ENCODE measurements at places on chromosomes 6 and 20.

DNA sequence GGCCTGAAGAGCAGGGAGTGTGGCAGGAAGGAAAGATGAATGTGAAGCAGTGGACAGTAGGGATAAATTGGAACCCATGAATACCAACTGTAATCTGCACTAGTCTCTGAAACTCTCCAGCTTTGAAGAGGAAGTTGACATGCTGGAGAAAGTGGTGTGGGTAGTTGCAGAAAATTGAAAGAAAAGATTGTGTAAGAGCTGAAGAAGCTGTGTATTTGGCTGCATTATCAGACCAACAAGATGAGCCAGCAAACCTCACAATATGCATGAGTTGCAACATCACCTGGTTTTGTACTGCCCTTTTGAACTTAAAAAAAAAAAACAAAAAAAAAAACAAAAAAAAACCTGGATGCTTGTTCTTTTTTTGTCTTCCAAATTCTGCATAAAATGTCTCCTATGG is 921.9 kb upstream of the EYS start:
- DNase-seq, result no peak

- no peak for DNase-seq
Observed at GRCh38 chr20:32623667-32624157, 38.6 kb upstream of the NOL4L start.

- DNase-seq, result no peak
Observed at GRCh38 chr20:53865901-53866793, 204.2 kb downstream of the BCAS1 start.

- no peak for DNase-seq
Observed at GRCh38 chr6:80872951-80873308, 766.5 kb downstream of the BCKDHB start.

DNA sequence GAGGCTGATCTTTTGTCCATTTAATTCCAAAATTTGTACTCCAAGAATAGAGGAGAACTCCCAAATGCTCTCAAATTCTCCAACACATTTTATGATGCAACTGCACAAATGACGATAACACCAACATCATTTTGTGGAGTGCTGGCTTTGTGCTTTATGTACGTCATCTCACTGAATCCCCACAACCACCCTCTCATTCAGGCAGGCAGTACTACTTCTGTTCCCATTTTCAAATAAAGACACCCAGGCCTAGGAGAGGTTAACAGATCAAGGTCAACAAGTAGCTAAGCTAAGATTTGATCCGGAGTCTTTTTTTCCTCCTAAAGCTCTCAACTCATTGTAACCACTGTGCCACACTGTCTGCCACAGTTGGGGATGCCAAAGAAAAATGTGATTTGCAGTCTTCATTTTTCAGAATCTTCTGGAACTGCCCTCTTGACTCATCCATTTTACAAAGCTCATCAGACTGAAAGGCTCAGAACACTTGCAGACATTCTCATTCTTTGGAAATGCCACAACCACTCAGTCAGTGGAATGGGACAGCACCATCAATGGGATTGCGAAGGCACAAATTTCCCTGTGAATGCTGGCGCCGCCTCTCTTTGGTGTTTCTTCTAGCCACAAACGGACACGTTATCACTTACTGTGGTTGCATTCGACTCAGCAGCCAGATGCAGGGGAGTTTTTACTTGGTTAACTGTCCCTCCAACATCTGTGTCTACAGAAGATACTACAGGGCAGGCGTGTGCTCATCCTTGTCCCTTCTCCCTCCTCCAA is 184.4 kb downstream of the GJA10 start:
- no peak for DNase-seq

GRCh38 chr20:1900321-1900801 is 5.2 kb downstream of the SIRPA start:
- DNase-seq, result no peak

DNA sequence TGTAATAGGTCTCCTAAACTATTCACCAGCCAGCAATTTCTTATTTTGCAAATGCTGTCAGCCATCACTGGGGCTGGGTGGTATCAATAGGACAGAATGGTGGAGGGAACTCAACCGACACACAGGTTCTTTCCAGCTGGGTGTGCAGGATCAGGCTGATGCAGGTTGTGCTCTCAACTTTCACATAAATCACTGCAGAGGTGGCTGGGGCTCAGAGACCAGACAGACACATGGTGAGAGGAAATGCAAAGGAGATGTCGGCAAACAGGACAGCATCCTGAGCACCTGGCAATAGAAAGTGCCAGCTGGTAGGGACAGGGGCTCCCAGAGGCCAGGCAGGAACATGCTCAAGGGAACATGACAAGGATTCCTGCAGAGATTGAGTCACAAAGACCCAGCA is 254.9 kb downstream of the SOD2 start:
- no peak for DNase-seq

DNA sequence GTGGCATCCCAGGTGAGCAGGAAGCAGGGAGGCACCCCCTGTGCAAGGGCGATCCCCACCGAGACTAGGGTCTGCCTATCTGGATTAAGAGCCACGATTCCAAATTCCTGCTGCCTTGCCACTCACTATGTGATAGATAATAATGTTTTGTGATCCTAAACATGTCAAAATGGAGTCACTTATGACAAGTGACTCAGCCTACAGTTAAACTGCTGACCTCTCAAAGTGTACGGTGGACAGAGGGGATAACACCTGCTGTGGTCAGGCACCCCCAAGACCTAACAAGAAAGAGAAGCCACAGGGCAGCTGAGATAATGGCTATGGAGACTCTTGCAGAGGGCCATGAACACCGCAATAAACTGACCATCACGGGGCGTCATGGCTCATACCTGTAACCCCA is 16.0 kb upstream of the SNTA1 start:
- DNase-seq, result no peak

DNA sequence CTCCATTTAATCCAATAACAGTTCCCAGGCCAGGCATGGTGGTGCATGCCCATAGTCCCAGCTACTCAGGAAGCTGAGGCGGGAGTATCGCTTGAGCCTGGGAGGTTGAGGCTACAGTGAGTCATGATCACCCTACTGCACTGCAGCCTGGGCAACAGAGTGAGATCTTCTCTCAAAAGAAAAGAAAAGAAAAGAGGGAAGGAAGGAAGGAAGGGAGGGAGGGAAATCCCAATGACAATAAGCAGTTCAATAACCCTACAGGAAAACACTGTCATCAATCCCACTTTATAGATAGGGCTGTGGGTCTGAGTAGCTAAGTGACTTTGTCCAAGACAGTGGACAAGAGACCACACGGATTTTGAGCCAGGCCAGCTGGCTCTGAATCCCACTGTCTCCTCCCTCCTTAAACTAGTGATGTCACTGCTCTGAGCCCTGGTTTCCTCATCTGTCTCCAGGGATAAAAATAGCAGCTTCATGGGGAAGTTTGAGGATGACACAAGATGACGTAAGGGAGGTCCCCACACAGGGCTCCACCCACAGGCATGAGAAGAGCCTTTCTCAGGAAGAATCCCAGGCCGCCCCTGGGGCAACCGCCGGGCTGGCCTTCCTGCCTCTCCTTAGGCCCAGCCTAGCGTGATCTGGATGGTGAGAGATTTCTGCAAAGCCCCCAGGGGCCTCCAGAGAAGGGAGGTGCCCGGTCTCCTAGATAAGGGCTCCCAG is 7.2 kb upstream of the TRIB3 start:
- DNase-seq, result no peak

DNA sequence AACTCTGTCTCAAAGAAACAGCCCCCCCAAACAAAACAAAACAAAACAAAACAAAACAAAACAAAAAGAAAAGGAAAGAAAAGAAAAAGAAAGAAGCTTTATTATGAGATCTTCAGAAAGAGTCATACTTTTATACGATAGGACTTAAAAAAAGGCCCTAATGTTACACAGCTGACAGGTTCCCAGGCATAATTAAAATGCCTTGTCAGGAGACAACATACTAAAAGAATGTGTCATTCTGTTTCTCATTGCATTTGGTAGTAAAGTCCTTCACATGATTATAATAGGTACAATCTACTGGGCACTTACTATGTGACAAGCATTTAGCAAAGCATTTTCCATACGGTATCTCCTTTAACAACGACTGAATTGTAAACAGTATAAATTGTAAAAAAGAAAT is 36.4 kb upstream of the RPN2 start:
- no peak for DNase-seq

DNA sequence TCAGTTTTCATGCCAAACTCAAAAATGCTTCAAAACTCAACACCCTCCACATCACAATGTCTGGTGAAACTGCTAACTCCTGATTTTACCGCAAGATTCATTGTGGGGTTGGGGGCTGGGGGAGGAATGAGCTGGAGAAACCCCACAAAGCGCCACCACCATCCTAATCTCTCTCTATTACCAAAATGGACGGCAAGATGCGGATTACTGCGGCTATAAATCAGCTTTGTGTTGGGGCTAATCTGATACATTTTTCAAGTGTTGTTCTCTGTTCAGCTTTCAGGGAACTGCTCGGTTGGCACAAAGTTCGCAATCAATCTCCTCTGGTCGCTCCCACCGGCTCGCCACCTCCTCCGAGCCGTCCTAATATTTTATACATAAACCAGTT is 83.7 kb downstream of the TMEM242 start:
- no peak for DNase-seq

GRCh38 chr20:8331740-8332412 is 199.8 kb downstream of the PLCB1 start:
- no peak for DNase-seq

- DNase-seq, result no peak
Observed at GRCh38 chr6:160328447-160328846, 19.7 kb upstream of the SLC22A3 start.

- DNase-seq, result no peak
Observed at GRCh38 chr20:6180531-6180930, 57.7 kb upstream of the FERMT1 start.
